ENCODE measurements at places on chromosomes 12 and 14. TPM values are rescaled to one million over a fixed set of nuclear protein-coding genes. Genes with fewer than 3 reads are reported as not detected.

EPYC gene
- total RNA-seq, result not detected

DLGAP5 gene
- 109 TPM for total RNA-seq

GRCh38 chr12:7609051-7609450 lies 56.7 kb downstream of the APOBEC1 start:
- DNase-seq, result no peak

- DNase-seq, result no peak
Observed at GRCh38 chr12:40837891-40838429, 145.7 kb downstream of the CNTN1 start.

- no peak for DNase-seq
Observed at GRCh38 chr12:76542908-76543307, 16.7 kb downstream of the OSBPL8 start.

GRCh38 chr12:93441081-93441616 lies 598 bp downstream of the UBE2N start:
- DNase-seq, result peak; percentile 20

GRCh38 chr12:3335078-3335487 lies 155.9 kb upstream of the PRMT8 start:
- peak; percentile 18 for DNase-seq

KIF26A gene
- not detected for total RNA-seq

DNA sequence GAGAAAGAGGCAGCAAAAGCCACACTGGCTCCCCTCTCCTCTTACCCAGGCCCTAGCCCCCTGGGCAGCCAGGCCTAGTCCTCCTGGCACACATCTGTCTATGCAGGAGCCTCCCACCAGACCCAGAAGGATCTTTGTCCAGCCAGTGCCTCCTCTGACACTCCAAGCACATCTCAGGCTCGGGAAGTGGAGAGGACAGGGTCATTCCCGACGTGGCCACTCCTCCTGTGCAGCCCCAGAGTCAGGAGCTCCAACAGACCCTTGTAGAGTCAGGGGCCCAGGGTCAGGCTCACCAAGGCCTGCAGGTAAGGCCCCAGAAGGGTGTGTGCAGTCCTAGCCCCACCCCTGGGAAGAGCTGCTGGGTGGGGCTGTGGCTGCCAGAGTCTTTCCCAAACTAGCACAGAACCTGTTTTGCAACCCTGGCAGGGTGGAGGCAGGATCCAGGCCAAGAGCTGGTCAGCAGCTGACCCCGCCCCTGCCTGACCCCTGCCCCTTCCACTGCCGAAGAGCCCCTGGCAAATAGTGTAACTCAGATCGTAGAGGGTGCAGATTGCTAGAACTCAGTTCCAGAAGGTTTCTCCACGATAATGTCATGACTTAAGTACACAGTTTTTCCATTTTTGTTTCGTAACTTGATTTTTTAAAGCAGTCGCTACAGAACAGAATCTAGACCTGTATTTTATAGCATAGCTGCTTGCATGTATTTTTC lies 26.6 kb upstream of the PNMA1 start:
- peak; percentile 42 for DNase-seq

MDGA2 gene
- total RNA-seq, result 0.12 TPM

ADAMTS20 gene
- total RNA-seq, result not detected

KRT79 gene
- 4.8 TPM for total RNA-seq

NEUROD4 gene
- not detected for total RNA-seq

GRCh38 chr12:92403210-92404175 lies 257.8 kb upstream of the BTG1 start:
- no peak for DNase-seq

DNA sequence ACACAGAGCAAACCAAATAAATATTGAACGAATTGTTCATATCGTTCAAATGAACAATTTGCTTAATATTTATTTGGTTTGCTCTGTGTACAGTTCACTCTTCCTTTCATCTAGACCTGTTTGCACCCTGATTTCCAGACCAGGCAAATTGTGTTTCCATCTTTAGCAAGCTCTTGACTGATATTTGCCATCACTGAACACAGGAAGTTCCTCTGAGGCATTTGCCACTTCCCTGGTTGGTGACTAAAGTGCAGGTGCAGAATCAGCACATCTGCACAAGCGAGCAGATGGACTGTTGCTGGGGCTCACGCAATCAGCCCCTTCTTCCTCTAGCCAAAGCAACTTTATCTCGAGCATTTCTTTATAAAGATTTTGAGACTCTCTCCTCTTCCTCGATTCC lies 112.9 kb downstream of the DAAM1 start:
- DNase-seq, result no peak

- no peak for DNase-seq
Observed at GRCh38 chr12:113835433-113835832, 130.7 kb downstream of the RBM19 start.

- peak; percentile 12 for DNase-seq
Observed at GRCh38 chr14:74062809-74063150, 21.5 kb downstream of the ALDH6A1 start.

- DNase-seq, result no peak
Observed at GRCh38 chr12:107570721-107571120, 114.9 kb upstream of the PWP1 start.

- peak; percentile 75 for DNase-seq
Observed at GRCh38 chr14:71551291-71551950, 380.8 kb upstream of the RGS6 start.

ANHX gene
- not detected for total RNA-seq

RGS6 gene
- total RNA-seq, result not detected

- DNase-seq, result peak; percentile 93
Observed at GRCh38 chr12:6069437-6070093, 54.9 kb downstream of the VWF start.

SEL1L gene
- 34.6 TPM for total RNA-seq

ASCL1 gene
- not detected for total RNA-seq

- DNase-seq, result no peak
Observed at GRCh38 chr14:21486640-21487087, 9.7 kb downstream of the TOX4 start.

TSPAN8 gene
- total RNA-seq, result not detected

ARHGAP9 gene
- not detected for total RNA-seq

DNA sequence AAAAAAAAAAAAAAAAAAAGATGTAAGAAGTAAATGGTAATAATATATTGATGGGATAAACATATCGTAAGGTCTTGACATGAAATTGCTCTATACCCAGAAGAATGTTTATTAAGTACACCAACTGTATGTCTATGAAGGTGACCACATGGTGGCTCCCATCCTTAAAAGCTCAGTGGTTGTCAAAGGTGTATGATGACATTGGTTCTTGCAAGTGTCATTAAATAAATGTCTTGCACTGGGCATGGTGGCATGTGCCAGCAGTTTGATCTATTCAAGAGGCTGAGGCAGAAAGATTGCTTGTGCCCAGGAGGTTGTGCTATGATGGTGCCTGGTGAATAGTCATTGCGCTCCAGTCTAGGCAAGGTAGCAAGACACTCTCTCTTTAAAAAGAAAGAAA lies 10.4 kb downstream of the CCT2 start:
- no peak for DNase-seq

SAMD15 gene
- total RNA-seq, result 0.84 TPM

DNA sequence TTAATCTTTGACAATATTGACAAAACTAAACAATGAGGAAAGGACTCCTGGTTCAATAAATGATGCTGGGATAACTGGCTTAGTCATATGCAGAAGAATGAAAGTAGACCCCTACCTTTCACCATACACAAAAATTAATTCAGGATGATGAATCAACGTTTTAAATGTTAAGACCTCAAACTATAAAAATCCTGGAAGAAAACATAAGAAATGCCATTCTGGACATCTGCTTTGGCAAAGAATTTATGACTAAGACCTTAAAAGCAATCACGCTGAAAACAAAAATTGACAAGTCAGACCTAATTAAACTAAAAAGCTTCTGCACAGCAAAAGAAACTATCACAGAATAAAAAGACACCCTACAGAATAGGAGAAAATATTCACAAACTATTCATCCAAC lies 97.4 kb downstream of the LMNTD1 start:
- DNase-seq, result peak; percentile 51

DNA sequence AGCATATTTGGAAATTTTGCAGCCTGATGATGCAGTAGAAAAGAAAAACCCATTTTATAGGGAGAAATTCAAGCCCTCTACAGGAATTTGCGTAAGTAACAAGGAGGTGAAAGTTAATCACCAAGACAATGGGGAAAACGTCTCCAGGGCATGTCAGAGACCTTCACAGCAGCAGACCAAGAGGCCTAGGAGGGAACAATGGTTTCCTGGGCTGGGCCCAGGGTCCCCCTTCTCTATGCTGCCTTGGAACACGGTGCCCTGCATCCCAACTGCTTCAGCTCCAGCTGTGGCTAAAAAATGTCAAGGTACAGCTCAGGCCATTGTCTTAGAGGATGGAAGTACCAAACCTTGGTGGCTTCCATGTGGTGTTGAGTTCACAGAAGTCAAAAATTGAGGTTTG lies 6.5 kb upstream of the KRT6C start:
- no peak for DNase-seq

PMEL gene
- total RNA-seq, result 0.84 TPM

- no peak for DNase-seq
Observed at GRCh38 chr12:121568971-121569751, 11.7 kb downstream of the KDM2B start.

- peak; percentile 96 for DNase-seq
Observed at GRCh38 chr14:50955373-50956043, 11.2 kb upstream of the PYGL start.

DNA sequence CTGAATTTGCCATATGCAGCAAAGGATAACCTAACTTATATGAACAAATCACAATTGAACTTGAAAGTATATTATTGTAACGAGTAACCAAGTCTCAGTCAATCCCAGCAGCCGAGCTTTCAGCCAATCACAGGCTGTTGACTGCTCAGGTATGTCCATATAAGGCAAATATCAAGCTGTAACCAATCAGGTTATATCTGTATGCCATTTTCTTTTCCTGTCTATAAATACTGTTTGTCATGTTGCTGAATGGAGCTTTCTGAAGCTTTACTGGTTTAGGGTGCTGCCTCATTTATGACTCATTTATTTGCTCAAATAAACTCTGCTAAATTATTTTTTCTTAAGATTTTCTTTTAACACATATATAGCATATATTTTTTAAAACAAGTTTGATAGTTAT lies 1059.5 kb downstream of the GALC start:
- DNase-seq, result no peak

TAS2R31 gene
- 1.1 TPM for total RNA-seq

DNA sequence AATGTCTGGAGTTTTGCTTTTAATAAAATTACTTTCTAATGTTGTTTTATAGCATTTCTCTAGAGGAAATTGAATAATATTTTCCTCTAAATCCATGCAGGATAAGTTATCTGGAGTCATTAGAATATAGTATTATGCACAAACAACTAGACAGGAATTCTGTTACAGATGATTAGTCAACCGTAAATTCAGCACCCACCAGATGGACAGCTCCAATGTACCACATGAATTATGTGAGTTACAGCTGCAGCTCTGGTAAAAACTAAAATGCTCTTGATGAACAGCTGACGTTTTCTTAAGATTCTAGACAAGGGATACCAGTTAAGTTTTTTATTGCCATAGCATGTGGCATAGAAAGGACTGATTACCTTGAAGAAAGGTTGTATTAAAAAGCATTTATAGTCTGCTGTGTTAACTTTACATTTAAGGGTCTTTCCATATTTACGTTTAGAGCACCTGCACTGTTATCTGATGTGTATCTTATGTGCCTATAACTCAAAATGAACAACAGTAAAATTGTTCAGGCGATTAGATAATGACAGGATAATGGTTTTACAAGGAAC lies 321.4 kb upstream of the LRFN5 start:
- peak; percentile 6 for DNase-seq

ART4 gene
- not detected for total RNA-seq

DNA sequence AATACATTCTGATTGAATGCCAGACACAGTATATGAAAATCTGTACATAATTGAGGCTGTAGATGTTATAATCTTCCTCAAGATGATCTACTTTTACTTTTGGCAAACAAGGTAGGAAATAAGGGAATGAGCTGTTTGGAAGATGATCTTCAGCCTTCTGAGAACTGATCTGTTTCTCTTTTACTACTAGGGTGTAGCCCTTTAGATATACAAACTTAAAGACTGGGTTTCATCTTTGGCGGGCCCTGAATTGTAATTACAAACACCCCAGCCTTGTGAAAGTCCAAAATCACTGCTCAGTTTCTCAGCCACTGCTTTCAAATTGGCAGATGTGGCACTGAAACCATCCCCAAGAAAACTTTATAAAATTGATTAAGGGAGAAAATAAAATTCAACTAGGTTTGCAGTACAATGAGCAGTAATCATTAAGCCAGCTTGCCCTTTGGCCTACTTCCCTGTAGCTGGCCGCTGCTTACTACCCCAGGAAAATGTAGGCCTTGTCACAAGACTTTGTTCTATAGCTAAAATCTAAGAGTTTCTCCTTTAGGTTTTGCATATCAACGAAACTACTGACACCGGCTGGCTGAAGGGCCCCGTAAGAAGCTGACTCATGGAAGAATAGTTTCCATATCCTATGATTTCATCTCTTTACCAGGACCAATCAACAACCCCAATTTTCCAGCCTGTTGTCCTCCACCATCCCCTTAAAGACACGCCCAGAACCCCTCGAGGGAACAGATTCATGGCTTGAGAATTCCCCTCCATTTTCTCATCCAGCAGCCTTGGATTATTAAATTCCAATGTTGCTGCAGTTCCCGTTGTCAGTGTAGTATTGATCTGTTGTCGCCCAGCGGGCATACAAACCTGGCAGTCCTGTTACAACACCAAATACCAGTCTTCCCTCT lies 210.8 kb downstream of the PCNX1 start:
- DNase-seq, result peak; percentile 95

DNA sequence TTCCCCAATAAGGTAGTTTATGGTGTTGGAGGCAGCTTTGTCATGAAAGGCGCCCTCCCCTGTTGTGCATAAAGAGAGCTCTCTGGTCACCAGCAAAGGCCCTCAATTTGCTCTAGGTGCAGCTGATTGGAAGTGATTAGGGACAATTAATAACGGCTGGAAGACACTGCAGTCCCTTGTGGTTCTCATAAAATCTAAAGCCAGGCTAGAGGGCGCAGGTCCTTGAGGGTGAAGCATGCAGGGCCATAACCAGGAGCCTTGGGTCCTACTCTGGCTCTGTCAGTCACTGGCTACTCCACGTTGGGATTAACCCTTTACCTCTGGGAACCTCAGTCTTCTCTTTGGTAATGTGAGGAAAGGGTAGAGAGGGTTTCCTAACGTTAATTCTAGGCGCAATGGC lies 1.9 kb downstream of the DAAM1 start:
- DNase-seq, result peak; percentile 43

- DNase-seq, result no peak
Observed at GRCh38 chr14:106422066-106422465, 895.7 kb downstream of the TMEM121 start.
